ENCODE measurements at places on chromosomes 5 and 9.

GRCh38 chr5:160312134-160312959 is at the start of gene CCNJL:
Gene CCNJL, minus strand, starts transcription at chr5:160312564. Its CDS starts 641 bp downstream, at chr5:160311923.
- DNase-seq, result peak; percentile 63

GRCh38 chr5:95660060-95660459 is 13.5 kb downstream of the RFESD start:
- DNase-seq, result no peak

- DNase-seq, result no peak
These were observed 204.1 kb downstream of the EBF1 start for GRCh38 chr5:158895588-158895987.

DNA sequence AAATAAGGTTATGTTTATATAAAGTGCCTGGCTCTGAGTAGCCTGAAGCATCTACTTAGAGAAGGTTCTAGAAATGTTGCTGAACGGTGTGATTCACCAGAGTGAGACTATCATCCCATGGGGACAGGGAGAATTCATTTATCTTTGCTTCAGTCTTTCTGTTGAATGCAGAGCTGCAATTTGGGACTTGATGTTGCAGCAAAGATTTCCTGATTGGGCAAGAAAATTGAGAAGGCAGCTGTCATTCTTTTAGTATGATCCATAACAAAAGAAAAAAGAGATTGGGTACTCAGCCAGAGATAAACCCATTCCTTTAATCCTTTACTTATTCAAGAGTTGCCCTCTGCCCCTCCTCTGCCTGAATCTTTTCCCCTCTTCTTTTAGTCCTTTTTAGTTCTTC is 456.3 kb upstream of the WWC1 start:
- DNase-seq, result no peak

GRCh38 chr9:126668058-126668457 is 54.3 kb downstream of the LMX1B start:
- DNase-seq, result no peak

- no peak for DNase-seq
These were observed 45.6 kb upstream of the TRIM32 start for GRCh38 chr9:116641292-116642059.
